ENCODE measurements at places on chromosomes 3 and 15.

- DNase-seq = no peak
Observed at GRCh38 chr3:84965141-84965540, 6.4 kb downstream of the CADM2 start.

DNA sequence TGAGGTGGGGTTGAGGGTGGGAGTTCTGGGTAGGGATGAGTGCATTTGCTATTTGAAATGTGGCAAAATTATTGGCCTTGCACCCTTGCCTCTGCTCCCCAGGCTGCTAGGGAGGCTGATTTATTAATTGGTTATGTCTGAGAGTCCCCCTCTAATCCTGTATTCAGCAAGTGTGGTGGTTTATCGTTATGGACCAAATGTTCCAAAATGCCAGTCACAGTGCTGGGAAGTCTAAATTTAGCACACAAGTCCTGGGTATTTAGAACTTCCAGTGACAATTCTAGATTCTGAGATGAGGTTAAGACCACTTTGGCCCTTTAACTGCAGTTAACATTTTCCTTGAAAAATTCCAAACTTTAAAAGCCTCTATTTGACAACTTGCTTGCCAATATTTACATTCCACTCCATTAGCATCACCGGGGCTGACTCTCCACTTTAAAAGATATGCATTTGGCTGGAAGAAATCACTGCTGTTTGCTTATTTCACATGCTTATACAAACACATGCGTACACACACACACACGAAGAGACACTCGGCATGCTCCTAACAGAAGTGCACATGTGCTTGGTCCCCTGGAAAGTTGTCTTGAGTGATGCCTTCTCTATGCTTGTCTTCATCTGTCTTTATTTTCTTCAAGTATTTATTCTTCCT lies 247.7 kb downstream of the IL20RB start:
- no peak for DNase-seq

DNA sequence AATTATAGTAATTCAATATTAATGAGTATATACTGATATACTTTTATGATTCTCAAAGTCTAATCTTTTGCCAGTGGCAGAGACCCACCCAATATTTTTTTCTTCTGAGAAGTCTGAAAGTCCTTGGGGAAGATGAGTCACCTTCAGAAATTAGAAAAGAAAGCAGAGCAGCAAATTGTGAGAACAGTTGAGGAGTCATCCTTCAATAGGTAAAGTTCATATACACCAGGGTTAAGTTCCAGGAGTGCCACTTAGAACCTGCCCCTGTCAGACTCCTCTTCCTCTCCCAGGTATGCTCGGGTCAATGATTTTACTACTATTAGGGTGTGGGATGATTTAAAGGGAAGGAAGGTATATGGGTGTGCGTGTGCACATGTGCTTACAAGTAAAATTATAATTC lies 7.1 kb downstream of the CLRN1 start:
- DNase-seq = no peak

DNA sequence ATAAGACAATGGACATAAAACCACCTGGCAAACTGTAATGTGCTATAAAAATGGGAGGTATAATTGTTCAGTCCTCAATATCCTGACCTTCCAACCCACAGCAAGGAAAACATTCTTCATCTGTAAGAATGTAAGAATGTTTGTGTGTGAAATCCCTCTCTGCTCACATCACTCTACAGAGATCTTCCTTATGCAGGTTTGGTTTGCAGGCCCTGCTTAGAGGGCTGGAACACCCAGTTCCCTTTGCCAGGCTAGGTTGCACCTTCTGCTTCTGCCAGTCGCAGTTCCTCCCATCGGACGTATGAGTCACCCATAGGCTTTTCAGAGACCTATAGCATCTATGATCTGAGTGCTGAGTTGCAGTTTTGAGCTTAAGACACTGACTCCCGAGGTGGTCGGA lies 24.1 kb upstream of the MINAR1 start:
- DNase-seq = no peak

- DNase-seq = no peak
Observed at GRCh38 chr3:146325170-146325569, 74.3 kb upstream of the PLSCR4 start.

GRCh38 chr3:127970966-127971592 lies 56.0 kb downstream of the KBTBD12 start:
- peak; percentile 15 for DNase-seq

DNA sequence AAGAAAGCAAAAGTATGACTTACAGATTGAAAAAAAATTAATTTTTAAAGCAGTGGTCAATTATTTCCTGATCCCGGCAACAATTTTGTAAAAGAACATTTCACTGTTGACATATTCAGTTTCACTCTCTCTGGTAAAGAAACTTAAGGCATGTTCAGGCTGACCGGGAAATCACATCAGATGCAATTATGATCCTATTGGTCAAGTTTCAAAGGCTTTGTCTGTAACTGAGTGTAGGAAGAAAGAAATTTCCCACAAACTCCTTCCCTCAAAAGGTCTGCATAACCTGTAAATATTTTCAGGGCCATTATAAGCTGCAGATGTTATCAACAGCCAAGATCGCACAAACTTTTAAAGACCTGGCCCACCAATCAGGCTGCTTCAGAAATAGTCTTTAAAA lies 205.4 kb upstream of the IGF1R start:
- no peak for DNase-seq

DNA sequence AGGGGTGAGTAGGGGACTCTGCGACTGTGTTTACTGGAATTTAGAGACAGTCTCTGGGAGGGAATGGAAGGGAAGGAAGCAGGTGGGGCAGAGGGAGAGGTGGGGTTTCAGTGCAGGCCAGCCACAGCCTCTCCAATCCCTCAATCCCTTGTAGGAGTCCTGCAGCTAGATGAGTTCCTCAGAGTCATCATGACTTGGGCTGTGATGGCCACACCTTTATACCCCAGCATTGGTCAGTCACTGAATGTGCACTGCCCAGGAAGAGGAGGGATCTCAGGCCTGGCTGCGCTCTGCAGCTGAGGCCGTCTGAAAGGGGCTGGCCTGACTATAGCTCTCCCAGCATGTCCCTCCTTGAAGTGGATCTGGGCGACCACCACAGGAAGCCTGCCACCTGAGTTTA lies 67.3 kb upstream of the GLCE start:
- no peak for DNase-seq

- no peak for DNase-seq
Observed at GRCh38 chr3:145959457-145960088, 201.4 kb downstream of the PLOD2 start.

DNA sequence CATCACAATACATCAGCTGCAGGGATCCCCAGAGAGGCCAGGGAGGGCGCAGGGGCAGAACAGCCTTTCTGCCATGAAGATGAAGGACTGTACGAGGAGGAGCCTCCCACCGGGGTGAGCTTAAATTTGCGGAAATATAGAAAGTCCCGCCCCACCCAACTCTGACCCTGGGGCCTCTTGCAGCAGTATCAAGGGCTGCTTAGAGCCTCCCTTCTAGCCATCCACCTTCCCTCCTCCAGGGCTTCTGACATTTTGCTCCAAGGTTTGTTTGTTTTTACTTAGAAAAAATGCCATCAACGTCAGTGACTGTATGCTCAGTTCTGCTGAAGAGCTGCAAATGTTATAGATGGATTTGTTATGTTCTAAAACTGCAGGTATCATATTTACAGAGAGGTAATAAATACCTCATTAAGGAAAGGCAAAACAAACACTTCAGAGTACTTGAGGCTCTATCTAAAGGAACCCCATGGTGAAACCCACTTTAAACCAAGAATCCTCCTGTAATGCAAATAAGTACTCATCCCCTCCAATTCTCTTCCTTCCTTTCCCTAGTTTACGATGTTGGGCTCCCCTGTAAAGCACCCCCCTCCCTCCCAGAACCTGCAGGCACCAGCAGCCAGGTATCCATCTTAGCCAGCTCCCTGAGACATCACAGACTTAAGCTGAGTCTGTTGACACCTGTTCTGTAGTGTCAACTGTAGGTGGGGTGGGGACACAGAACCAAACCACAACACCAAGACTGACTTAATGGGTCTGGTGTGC lies 30.5 kb downstream of the RFTN1 start:
- DNase-seq = no peak

- DNase-seq = peak; percentile 80
Observed at GRCh38 chr3:170467007-170467406, 48.3 kb downstream of the CLDN11 start.

GRCh38 chr15:43414196-43414595 lies 43.3 kb downstream of the TUBGCP4 start:
- no peak for DNase-seq

DNA sequence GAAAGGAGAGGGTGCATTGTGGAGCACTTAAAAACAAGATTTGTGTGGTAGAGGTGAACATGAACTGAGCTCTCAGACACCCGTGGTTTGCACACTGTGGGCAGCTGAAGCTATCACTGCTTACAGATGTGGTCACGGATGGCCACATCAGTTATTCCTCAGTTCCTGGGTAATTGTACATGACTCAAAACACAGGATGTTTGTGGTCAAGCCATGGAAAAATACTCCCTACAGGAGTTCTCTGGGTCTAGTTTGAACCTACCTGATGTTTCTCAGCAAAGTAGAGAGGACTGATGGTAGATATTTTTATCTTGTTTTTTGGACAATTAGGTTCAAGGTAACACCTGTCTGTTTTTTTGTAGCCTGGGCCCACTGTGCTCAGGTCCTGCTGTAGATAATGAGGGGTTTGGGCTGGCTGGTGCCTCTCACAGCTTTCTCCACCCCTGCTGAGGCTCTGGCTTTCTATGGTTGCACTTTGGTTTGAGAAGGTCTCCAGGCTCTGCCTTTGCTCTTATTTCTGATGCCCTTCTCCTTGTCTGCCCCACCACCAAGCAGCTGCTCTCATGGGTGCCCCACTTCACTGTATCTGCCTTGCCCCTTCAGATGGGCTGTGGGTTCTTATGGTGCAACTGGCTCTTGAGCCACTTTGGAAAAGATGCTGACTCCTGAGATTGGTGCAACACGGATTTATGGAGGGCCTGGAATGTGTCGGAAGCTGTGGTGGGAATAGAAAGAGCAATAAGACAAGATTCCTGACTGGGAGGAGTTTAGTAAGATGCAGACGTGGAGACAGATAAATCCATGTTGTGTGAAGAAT lies 40.1 kb downstream of the CDCP1 start:
- DNase-seq = no peak

GRCh38 chr3:154121701-154122551 lies 736 bp downstream of the ARHGEF26 start:
- no peak for DNase-seq

DNA sequence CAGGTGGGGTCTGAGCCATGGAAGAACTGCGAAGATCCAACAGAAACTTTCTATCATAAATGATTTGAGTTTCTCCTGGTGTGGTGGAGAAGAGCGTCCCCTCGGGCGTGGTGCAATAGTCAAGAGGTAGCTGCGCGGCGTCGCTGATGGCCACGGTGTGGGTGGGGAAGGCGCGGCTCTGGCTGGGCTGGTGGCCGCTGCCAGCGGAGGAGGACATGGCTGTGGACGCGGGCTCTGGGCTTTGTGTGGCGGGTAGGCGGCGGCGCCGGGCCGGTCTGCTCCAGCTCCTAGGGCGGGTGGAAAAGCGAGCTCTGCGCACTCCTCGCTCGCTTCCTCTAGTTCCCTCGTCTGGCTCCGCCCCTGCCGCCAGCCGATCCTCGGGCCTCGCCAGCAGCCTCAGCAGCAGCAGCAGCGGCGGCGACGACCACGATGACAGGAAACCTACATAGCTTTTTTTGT lies 5.9 kb downstream of the STARD9 start:
- DNase-seq = peak; percentile 55

DNA sequence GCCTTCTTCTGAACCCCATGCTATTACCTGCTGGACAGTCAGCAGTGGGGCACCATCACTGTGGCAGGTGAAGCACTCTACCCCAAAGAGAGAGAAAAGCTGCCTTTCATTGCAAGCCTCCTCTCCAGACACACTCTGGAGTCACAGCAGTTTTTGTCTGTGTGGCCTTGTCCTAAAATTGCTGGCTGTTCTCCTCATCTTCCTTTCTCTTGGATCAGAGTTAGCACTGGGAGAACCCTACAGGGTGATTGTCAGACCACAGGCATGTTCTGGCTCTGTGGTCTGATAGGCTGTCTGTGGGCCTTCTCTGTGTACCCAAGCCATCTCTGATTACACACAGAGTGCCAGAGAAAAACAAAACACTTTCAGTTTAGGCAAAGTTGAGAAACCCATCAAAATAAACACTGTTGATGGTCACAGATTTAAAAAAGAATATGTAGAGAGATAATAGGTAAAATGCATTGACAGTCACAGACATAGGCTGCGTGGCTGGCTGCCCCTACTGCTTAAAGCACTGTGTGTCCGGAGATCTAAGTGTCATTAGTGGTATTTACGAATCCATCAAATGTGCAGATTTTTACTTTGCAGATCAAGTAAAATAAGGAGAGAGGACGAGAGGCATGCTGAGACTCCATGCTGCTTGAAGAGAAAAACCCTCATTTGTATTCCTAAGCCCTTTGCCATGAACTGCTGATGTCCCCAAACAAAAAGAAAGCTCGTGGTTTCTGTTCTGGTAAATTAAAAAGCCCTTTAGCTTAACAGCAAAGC lies 689.9 kb downstream of the TUSC7 start:
- no peak for DNase-seq

DNA sequence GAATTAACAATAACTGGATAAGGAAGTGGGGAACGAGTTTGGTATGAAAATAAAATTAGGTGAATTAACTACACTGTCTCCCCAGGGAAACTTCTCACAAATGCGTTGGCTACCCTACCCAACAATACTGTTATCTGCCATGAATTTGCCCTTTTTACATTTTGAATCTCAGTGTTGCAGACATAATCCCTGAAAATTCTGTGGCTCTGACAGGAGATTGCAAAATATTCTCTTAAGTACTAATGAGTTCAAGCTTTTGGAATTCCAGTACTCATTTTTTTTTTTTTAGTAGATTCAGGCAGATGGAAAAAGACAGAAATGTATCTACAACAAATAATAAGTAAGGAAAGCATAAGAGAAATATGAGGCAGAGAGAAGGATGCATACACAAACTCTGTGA lies 332.6 kb downstream of the LSAMP start:
- no peak for DNase-seq

DNA sequence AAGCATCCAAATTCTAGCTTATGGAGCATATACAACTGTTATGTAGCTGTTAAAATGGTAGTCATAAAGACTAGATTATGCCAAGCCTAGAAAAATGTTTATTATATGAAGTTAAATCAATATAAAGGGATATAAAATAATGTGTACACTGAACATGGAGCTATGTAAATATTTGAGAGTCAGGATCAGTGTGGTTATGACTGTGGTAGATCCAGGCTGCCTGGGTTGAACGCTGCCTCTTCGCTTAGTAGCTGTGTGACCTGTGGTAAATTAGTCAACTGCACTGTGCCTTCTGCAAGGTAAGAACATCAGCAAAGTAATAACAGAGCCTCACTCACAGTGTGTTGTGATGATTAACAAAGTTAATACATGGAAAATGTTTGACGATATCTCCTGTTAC lies 212.2 kb downstream of the RBMS3 start:
- DNase-seq = no peak

- DNase-seq = no peak
Observed at GRCh38 chr3:176571926-176572325, 625.4 kb downstream of the TBL1XR1 start.

GRCh38 chr3:65313666-65314065 lies 625.9 kb upstream of the ADAMTS9 start:
- DNase-seq = no peak

DNA sequence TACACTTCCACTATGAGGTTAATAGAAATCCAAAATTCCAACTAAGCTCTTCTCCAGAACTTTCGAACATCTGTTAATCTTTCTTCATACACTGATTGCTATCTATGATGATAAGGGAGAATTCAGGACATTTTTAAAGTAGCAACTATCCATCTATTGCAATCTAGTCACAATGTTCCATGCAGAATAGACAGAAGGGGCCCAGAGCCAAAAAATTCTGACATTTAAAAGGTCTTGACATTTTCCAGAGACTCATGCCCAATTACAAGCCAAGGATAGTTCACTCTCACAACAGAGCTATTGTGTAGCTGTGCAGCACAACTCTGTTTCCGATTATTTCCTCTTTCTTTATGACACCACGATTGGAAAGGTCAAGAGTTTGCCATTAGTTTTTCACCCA lies 999.7 kb upstream of the ALCAM start:
- no peak for DNase-seq
